ENCODE measurements at places on chromosomes 4 and X.

GRCh38 chr4:139833151-139833910 lies 167.7 kb downstream of the MGST2 start:
- DNase-seq: no peak

GRCh38 chrX:123493857-123494256 lies 239.0 kb downstream of the THOC2 start:
- DNase-seq: no peak

DNA sequence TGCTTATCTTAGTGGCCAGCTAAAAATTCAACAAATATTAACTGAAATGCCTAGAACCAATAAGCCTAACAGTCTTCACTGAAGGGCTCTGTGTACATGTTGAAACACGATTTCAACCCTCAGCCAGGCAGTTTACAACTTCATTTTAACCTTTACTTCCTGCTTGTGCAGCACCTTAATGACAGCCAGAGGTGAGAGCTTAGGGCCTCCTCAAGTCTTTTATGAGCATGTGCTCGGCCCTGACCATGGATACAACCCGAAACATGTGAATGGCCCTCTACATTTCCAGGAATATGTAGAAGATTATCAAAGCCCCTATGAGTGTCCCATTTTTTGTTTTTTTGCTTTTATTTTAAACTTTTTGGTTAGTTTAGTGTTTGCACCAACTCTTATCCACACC lies 88.3 kb downstream of the MSN start:
- DNase-seq: no peak

GRCh38 chr4:119657111-119657611 lies 28.6 kb upstream of the PDE5A start:
- DNase-seq: no peak

GRCh38 chr4:40150932-40151331 lies 45.9 kb upstream of the RHOH start:
- DNase-seq: no peak

DNA sequence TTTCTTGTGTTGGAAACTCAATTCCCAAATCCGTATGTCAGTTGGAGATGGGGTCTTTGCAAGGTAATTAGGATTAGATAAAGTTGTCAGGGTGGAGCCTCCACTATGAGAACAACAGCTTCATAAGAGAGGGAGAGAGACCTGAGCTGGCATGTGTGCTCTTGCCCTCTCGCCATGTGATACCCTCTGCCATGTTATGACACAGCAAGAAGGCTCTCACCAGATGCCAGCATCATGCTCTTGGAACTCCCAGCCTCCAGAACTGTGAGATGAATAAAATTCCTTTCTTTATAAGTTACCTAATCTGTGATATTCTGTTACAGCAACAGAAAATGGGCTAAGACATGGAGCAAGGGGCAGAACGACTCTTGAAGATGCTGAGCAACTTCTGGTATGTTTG lies 201.9 kb upstream of the BOD1L1 start:
- DNase-seq: no peak

- DNase-seq: no peak
Observed at GRCh38 chr4:8025668-8026067, 86.0 kb upstream of the AFAP1 start.

DNA sequence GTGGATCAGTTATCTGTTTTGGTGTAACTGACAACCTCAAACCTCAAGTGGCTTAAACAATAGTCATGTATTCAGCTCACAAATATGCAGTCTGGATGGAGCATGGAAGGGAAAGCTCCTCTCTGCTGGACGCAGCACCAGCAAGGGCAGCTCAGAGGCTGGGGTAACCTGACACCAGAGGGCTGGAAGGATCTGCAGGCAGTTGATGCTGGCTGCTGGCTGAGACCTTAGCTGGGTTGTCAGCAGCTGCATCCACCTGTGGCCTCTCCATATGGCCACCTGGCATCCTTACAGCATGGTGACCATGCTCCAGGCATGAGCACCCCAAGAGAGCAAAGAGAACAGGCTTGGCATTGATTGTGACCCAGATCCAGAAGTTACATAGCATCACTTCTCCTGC lies 46.7 kb downstream of the ENPP6 start:
- no peak for DNase-seq

GRCh38 chr4:98515470-98515809 lies 143.0 kb downstream of the TSPAN5 start:
- DNase-seq: no peak

- no peak for DNase-seq
Observed at GRCh38 chr4:38030023-38030422, 69.8 kb downstream of the PTTG2 start.

DNA sequence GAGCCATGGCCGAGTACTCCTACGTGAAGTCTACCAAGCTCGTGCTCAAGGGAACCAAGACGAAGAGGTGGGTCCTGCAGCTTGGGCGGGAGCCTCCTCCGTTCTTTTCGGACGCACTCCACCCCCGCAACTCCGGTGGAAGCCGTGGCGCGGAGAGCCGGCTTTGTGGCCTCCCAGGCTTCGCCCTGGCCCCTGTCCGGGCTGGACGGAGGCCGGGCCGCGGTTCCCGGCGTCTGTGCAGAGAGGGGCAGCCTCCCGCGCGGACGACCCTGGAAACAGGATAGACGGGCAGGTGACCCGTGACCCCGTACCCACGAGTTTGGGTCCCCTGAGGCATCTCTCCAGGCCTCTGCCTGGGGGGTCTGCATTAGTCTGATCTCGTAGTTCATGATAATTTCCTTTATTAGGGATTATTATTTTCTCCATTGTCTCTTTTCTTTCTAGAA lies 356 bp downstream of the FRG1 start:
- no peak for DNase-seq

- DNase-seq: no peak
Observed at GRCh38 chr4:10917566-10917965, 233.0 kb upstream of the CLNK start.

- DNase-seq: no peak
Observed at GRCh38 chr4:3321295-3321889, 28.6 kb downstream of the RGS12 start.

DNA sequence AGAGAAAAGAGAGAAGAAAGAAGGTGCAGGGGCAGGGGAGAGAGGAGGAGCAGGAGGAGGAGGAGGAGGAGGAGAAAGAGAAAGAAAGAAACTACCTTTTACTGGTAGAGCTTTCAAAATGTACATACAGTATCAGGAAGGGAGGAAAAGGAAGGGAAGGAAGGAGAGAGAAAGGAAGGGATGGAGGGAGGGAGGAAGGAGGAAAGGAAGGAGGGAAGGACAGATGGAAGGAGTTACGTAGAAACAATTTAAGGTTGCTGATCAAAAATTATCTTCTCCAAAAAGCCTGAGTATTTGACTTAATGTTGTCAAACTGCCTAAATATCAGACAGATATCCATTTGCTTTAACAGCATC lies 13.4 kb downstream of the TBC1D9 start:
- no peak for DNase-seq

DNA sequence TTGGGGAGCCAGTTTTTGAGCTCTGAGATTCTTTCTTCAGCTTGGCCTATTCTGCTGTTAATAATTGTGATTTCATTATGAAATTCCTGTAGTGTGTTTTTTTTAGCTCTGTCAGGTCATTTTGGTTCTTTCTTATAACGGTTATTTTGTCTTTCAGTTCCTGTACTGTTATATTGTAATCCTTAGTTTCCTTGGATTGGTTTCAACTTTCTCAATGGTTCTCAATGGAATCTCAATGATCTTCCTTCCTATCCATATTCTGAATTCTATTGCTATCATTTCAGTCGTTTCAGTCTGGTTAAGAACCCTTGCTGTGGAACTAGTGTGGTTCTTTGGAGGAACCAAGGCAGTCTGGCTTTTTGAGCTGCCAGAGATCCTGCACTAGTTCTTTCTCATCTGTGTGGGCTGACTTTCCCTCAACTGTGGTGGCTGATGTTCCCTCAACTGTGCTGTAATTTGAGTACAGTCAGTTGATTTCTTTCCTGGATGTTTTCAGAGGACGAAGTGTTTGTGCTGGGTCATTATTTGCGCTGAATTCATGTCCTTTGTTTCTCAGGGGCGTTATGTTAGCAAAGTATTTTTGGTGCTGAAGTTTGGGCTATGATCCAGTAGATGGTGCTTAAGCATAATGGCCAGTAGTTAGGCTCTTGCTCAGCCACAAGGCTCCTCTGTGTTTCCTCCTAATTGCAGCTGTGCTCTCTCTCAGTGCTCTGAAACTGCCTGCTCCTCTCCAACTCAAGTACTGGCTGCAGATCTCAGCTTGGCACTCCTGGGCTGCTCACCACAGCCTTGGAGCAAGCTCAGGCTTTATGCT lies 27.5 kb downstream of the ENPEP start:
- DNase-seq: no peak

DNA sequence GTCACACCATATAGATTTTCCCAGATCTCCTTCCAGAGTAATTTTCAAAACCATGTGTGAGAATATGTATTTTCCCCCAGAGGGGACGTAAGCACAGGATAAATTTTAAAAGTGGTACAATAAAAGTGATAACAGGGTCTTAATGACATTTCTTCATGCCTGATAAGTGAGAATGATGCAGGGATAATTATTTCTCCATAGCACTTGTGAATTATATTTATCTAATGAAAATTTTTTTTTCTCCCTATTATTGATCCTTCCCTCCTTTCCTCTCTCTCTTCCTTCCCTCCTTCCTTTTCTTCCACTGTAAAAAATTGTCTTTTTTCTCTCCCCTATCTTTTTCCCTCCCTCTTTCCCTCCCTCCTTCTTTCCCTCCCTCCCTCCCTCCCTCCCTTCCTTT lies 17.0 kb upstream of the TRPC3 start:
- no peak for DNase-seq

GRCh38 chrX:53630261-53630660 lies 56.3 kb downstream of the HUWE1 start:
- DNase-seq: no peak

DNA sequence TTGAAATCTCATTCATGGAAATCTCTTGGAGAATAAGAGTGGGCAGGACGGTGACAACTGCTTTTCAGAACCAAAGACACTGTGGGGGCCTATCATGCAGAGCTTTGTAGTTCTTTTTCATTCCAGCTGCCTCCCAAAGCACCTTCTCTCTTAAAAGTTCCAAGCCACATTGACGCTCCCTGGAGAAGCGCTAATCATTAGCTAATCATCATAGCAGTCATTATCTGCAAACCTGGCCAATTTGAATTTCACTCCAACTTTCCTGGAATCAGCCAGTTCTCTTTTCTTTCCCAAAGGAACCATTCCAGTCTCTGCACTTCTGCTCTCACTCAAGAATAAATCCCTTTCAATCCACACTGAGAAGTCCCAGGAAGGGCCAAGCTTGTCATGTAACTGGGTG lies 1144.1 kb upstream of the IGFBP7 start:
- no peak for DNase-seq

DNA sequence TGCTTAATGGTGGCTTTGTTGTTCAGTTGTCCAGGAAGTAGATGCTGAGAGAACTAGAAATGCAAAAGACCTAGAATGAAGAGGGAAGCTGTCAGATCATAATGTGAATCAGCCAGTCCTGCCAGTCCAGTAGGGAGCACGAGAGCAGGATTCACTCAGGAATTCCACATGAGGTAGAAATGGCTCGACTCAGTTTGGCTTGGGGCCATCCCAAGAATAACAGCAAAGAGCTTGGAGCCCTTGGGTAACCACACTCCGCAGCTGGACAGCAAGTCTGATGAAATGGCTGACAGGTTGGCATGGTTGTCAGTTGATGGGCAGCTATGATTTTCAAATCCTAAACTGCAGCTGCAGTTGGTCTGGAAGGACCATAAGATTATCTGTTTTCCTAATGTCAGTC lies 44.5 kb upstream of the WDR1 start:
- no peak for DNase-seq

DNA sequence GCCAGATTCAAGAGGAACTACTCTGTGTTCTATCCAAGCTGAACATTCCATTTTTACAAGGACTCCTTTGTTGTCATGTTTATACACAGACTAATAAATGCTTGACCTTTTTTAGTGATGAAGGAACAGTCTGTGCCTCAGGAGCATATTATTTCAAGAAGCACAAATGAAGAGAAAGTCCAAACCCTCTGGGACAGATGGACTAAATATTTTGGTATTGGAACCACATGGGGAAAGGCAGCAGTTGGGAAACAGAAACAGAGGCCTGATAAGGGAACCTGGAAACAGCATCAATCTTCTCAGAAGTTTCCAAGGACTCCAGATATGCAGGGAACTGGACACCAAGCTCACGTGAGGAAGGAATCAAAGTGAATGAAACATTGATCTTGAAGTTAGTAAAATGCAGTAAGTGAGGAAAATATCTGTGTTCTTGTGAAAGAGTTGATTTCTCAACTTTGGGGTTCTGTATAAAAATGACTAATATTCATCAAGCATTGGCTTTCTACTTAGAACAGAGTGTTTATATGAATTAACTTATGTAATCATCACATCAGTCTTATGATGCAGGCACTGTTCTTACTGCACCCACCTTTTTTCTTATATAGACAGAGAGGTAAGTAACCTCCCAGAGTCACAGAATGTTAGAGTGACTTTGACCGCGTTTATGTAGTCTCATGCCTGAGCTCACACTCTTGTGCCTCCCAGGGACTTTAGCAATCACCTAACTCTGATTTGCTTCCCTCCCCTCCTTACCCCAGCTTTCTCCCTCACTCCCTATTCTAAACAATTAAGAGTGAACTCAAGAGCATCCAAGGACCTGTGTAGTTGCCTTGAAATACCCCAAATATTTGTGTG lies 148.9 kb upstream of the JADE1 start:
- DNase-seq: no peak

DNA sequence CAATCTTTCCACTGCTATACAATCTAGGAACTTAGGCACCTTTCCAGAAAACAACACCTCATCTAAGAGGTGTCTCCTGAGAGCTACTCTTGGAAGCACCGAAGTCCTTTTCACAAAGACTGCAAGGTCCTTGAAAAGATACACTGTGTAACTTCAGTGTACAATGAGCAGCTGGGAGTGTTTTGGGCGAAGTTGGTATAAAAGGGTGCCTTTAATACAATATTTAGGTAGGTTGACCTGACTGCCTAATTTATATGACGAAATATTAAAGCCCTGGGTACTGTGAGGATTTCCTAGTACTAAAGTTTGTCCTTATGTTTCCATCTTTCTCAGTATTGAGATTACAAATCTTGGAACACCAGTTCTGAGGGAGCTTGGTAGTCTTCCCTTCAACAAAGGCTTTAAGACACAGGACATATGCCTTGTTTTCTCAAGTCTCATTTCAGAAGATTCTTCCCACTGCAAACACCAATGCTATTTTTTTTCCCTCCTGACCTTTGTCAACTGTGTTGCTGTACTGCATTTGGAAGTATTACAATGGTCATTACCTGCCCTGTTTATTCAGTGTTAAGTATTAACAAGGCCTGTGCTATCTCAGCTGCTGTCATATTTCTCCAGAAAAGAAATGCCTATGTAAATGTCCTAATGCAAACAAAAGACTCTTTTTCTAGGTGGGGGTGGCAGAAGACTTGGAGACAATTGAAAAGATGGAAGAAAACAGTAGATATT lies 134.2 kb downstream of the MAML3 start:
- no peak for DNase-seq

DNA sequence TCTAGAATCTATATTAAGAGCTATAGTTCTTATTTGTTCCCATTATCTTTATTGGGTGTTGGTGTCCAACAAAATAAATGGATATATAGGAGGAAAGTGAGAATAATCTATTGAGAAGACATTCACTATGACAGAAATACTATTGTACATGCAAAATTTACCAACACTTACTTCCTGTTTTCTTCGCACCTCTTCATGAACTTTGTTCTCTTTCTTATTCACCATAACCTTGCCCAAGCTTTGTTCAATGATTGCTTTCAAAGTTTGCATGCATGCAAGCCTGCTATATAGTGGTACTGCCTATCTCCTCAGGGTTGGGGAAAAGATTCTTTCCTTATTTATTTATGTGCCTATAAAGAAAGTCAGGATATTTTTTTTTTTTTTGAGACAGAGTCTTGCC lies 176.4 kb upstream of the JADE1 start:
- DNase-seq: no peak

GRCh38 chr4:73104695-73105094 lies 35.2 kb upstream of the COX18 start:
- no peak for DNase-seq
